ENCODE measurements at places on chromosomes 7 and 10. TPM values are rescaled to one million over a fixed set of nuclear protein-coding genes. Genes with fewer than 3 reads are reported as not detected.

The LIPK gene
- total RNA-seq = not detected

The LHFPL3 gene
- not detected for total RNA-seq

The UFSP1 gene
- 3.1 TPM for total RNA-seq

The PSTK gene
- total RNA-seq = 2.6 TPM

- peaks cover 16% of the 10 kb centered on the region for H3K36me3 ChIP-seq
- peak overlapping the region; percentile 79 for H3K4me3 ChIP-seq
- peak overlapping the region; percentile 85 for H3K27ac ChIP-seq
- H3K4me1 ChIP-seq = peaks cover 45% of the 10 kb centered on the region
- H3K27me3 ChIP-seq = no peaks in the 10 kb centered on the region
These were observed 4.8 kb downstream of the IMPDH1 start for GRCh38 chr7:128404886-128405470.

- peaks cover 40% of the 10 kb centered on the region for H3K27me3 ChIP-seq
- DNase-seq = no peak
- peaks cover 13% of the 10 kb centered on the region for H3K36me3 ChIP-seq
- peaks cover 53% of the 10 kb centered on the region for H3K4me1 ChIP-seq
- no peak overlapping the region for H3K27ac ChIP-seq
These were observed 84.7 kb downstream of the NRP1 start for GRCh38 chr10:33249659-33250345.

- peak overlapping the region; percentile 56 for H3K27ac ChIP-seq
- no peak overlapping the region for H3K4me3 ChIP-seq
- H3K27me3 ChIP-seq = no peaks in the 10 kb centered on the region
- H3K4me1 ChIP-seq = peaks cover 11% of the 10 kb centered on the region
These were observed 8.0 kb upstream of the ZNRF2 start for GRCh38 chr7:30276203-30276900.

DNA sequence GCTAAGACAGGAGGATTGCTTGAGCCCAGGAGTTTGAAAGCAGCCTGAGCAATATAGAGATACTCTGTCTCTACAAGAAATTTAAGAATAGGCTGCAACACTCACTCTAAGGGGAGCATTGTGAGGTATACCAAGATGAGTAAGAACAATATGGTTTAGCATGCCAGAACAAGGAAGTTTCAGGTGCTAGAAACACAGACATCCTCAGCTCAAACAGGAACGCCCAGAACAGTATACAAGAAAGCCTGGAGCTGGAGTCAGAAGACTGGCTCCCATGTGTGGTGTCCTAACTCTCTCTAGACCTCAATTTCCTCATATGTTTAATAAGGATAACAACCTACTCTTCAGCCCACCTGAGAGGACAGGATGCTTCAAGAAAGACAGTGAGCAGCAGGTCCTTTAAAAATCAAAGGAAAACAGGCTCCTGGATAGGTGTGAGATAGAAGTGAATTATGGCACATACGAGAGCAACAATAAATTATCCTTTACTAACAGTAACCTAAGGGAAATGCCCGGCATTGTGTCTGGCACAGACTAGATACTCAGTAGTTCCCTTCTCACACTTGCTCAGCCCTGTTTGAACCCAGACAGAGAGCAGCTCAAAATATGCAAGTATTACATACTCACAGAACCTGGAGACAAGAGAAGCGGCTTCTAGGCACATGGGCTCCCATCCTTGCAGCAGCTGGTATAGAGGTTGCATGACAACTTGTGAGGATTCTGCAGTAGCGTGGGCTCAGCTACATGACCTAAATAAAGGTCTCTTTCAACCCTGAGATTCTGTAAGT is 45.4 kb downstream of the KAT6B start:
- H3K4me1 ChIP-seq = peaks cover 24% of the 10 kb centered on the region
- peaks cover 2% of the 10 kb centered on the region for H3K36me3 ChIP-seq
- no peaks in the 10 kb centered on the region for H3K27me3 ChIP-seq
- peak overlapping the region; percentile 77 for H3K27ac ChIP-seq
- H3K4me3 ChIP-seq = peak overlapping the region; percentile 55

- H3K27ac ChIP-seq = no peak overlapping the region
- H3K4me3 ChIP-seq = no peak overlapping the region
- peaks cover 26% of the 10 kb centered on the region for H3K27me3 ChIP-seq
- H3K4me1 ChIP-seq = peaks cover 2% of the 10 kb centered on the region
These were observed 1.4 kb downstream of the CFAP46 start for GRCh38 chr10:132940791-132941465.

The ZMYND11 gene
- 37.5 TPM for total RNA-seq

DNA sequence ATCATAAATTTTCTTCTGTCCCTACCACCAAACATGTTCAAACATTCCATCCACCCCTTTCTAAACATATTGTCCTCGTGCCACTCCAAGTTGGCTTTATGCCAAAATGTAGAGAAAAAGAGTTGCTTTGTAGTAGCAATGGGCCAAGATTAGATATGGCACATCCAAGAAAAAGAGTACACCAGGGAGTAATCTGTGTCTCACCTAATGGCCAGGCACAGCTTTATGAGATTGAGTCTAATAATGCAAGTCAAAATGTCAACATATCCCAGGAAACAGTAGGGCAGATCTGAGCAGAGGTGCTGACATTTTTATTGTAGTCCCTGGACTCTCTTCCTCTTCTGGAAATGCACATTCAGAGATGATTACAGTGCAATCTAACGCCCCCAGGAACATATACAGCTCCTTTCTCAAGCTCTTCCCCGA is 5.7 kb upstream of the OR6V1 start:
- H3K4me1 ChIP-seq = no peaks in the 10 kb centered on the region
- no peaks in the 10 kb centered on the region for H3K36me3 ChIP-seq
- peaks cover 6% of the 10 kb centered on the region for H3K27me3 ChIP-seq
- H3K4me3 ChIP-seq = no peak overlapping the region

GRCh38 chr10:103612462-103613365 is 119.2 kb downstream of the NEURL1 start:
- H3K27ac ChIP-seq = no peak overlapping the region
- DNase-seq = no peak
- H3K36me3 ChIP-seq = peaks cover 2% of the 10 kb centered on the region

- peak overlapping the region; percentile 95 for H3K27ac ChIP-seq
- H3K27me3 ChIP-seq = no peaks in the 10 kb centered on the region
- peak; percentile 55 for DNase-seq
- H3K36me3 ChIP-seq = peaks cover 6% of the 10 kb centered on the region
These were observed 34.0 kb downstream of the DNAJB12 start for GRCh38 chr10:72320676-72321247.

The RAMP3 gene
- not detected for total RNA-seq

The HTRA1 gene
- total RNA-seq = not detected

DNA sequence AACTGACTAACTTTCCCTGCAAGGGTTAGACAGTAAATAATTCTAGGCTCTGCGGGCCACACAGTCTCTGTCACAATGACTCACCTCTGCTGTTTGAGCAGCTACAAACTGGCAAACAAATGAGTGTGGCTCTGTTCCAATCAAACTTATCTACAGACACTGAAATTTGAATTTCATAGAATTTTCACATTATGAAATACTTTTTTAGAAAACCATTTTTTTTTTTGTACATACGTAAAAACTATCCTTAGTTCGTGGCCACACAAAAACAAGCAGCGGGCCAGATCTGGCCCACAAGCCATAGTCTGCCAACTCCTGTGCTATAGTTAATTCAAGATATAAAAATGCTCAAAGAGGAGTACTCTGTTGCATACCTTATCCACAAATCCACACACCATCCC is 32.6 kb downstream of the PIP4K2A start:
- peaks cover 33% of the 10 kb centered on the region for H3K36me3 ChIP-seq
- DNase-seq = peak; percentile 56
- peak overlapping the region; percentile 63 for H3K4me3 ChIP-seq
- peak overlapping the region; percentile 99 for H3K27ac ChIP-seq
- peaks cover 88% of the 10 kb centered on the region for H3K4me1 ChIP-seq

GRCh38 chr10:105042906-105043552 is 401.9 kb downstream of the SORCS3 start:
- DNase-seq = no peak
- no peaks in the 10 kb centered on the region for H3K4me1 ChIP-seq
- no peaks in the 10 kb centered on the region for H3K27me3 ChIP-seq
- no peak overlapping the region for H3K27ac ChIP-seq

DNA sequence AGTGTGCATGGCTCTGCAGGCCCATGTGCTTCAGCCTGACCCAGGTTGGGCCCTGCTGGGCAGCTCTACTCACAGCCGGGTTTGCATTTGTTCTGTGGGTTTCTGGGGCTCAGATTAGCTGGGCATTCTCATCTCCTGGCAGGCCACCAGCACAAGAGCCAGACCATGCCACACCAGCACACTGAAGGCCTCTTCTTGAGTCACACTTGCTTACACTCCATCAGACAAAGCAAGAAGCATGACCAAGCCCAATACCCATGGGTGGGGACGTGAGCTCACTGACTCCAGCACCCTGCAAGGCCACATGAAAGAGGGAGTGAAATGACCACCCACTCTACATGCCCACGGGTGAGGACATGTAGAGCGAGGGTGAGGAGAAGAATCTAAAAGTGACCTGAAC is 257.8 kb upstream of the PPP2R2D start:
- no peak overlapping the region for H3K27ac ChIP-seq
- H3K4me3 ChIP-seq = no peak overlapping the region
- no peaks in the 10 kb centered on the region for H3K36me3 ChIP-seq
- H3K4me1 ChIP-seq = peaks cover 3% of the 10 kb centered on the region
- peaks cover 3% of the 10 kb centered on the region for H3K27me3 ChIP-seq

- peaks cover 2% of the 10 kb centered on the region for H3K27me3 ChIP-seq
- H3K27ac ChIP-seq = no peak overlapping the region
- no peaks in the 10 kb centered on the region for H3K4me1 ChIP-seq
- DNase-seq = no peak
- H3K36me3 ChIP-seq = no peaks in the 10 kb centered on the region
These were observed 9.6 kb downstream of the ETV1 start for GRCh38 chr7:13979671-13980435.

- no peaks in the 10 kb centered on the region for H3K4me1 ChIP-seq
- no peak overlapping the region for H3K27ac ChIP-seq
- H3K27me3 ChIP-seq = no peaks in the 10 kb centered on the region
- no peak for DNase-seq
- no peak overlapping the region for H3K4me3 ChIP-seq
These were observed 277.6 kb downstream of the KCNMA1 start for GRCh38 chr10:77359950-77360520.

DNA sequence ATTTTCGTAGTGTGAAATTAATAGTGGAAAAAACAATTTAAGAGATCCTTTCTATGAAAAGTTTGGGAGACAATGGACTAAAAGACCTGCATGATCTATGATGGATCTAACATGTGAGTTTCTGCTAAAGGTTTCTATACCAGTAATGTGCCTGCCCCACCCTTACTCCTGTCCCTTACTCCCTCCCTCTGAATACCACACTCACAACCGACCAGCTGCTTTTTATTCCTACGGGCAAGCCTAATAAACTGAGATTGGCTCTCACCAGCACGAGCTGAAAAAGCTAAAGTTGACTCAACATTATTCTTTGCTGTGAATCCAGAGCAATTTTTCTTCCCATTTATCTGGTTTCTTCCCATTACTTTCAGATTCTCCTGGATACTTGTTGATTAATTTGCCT is 17.8 kb upstream of the REEP3 start:
- DNase-seq = no peak
- no peak overlapping the region for H3K27ac ChIP-seq
- no peak overlapping the region for H3K4me3 ChIP-seq
- H3K36me3 ChIP-seq = peaks cover 5% of the 10 kb centered on the region

DNA sequence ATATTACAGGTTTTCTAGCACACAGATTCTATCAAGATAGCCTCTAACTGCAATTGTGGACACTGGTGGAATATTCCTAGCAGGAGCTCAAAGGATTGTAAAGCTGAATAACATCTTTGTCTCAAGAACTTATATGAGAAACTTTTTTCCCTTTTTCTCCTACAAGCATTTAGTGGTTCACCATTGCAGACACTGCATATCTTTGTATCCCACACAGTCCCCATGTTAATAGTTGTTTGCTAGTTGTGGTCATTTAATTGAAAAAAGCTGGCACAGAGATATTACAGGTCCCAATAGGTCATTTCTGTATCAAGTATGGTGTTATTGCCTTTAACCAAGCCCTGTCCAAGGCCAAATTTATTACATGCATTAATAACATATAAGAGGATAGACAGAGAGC is 226.2 kb upstream of the TCF7L2 start:
- no peak overlapping the region for H3K27ac ChIP-seq
- no peaks in the 10 kb centered on the region for H3K36me3 ChIP-seq
- no peak overlapping the region for H3K4me3 ChIP-seq

DNA sequence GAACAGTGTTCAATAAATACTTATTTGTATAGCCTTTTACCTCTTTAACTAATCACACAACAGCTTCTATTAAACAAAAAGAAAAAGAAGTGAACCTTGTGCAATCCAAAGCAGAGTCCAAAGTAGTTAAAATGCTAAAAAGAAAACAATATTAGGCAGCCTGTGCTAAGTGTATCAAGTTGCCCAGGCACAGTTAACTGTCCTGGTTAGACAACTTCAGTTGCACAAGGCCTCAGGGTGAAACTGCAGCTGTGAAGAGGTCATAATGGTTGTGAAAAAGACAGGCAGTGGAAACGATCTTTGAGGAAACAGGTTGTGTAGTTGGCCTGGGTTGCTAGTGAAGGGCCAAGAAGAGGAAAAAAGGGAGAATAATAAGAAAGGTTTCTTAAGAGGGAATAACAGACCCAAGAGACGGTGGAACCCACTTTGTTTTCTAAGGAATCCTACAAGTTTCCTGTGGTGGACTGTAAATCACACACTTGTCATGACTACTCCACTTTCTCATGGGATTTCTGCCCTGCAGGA is 6.0 kb upstream of the CROT start:
- H3K4me1 ChIP-seq = peaks cover 36% of the 10 kb centered on the region
- DNase-seq = no peak
- peaks cover 24% of the 10 kb centered on the region for H3K36me3 ChIP-seq
- no peak overlapping the region for H3K4me3 ChIP-seq
- H3K27me3 ChIP-seq = no peaks in the 10 kb centered on the region

The RET gene
- 0.10 TPM for total RNA-seq

The TMEM130 gene
- total RNA-seq = not detected

GRCh38 chr7:150997075-150997511 is 6.3 kb downstream of the NOS3 start:
- peaks cover 10% of the 10 kb centered on the region for H3K36me3 ChIP-seq
- no peak overlapping the region for H3K27ac ChIP-seq
- no peak for DNase-seq
- H3K4me1 ChIP-seq = peaks cover 47% of the 10 kb centered on the region
- H3K27me3 ChIP-seq = no peaks in the 10 kb centered on the region

DNA sequence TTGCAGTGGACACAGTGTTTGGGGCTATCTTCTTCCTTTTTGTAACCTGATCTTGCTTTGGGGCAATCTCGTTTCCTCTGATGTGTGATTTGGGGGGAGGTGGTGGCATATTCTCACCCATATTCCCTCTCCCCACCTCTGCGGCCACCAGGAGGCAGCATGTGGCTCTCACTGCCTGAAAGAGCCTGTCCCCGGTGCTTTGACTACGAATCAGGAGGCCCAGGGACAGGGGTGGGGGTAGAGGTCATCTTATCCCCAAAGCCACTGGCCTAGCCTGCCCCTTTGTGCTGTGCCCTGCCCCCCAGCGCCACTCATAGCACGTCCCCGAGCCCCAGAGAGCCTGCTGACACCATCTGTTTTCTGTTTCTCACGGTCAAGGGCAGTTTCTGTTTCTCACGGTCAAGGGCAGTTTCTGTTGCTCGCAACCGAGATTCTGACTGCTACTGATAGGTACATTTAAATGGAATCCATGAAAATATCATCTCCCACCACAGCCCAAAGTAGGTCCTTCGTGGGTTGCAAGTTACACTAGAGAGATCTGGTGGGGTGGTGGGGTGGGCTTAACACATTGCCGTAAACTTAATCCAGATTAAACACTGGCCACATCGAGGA is 28.2 kb downstream of the PHYH start:
- no peak overlapping the region for H3K27ac ChIP-seq
- no peaks in the 10 kb centered on the region for H3K27me3 ChIP-seq
- peak; percentile 54 for DNase-seq
- peaks cover 7% of the 10 kb centered on the region for H3K4me1 ChIP-seq
- no peaks in the 10 kb centered on the region for H3K36me3 ChIP-seq
- H3K4me3 ChIP-seq = no peak overlapping the region

Data from activated CD4-positive, alpha-beta T cell treated with anti-CD3 and anti-CD28 coated beads, Interleukin-2, amount 10 ng/mL, durations not matched to agents 7 days and 5 days (primary cell).